ENCODE measurements at places on chromosomes 6 and 20.

GRCh38 chr6:46128476-46128875, 1.3 kb upstream of the ENPP4 start:
- no peak for DNase-seq

- no peak for DNase-seq
These were observed 112.1 kb downstream of the CDC5L start for GRCh38 chr6:44499609-44500008.

GRCh38 chr6:139364302-139364981, 10.0 kb downstream of the CITED2 start:
- peak; percentile 68 for DNase-seq

- DNase-seq = no peak
These were observed 61.7 kb downstream of the GTF2H5 start for GRCh38 chr6:158229823-158230222.

DNA sequence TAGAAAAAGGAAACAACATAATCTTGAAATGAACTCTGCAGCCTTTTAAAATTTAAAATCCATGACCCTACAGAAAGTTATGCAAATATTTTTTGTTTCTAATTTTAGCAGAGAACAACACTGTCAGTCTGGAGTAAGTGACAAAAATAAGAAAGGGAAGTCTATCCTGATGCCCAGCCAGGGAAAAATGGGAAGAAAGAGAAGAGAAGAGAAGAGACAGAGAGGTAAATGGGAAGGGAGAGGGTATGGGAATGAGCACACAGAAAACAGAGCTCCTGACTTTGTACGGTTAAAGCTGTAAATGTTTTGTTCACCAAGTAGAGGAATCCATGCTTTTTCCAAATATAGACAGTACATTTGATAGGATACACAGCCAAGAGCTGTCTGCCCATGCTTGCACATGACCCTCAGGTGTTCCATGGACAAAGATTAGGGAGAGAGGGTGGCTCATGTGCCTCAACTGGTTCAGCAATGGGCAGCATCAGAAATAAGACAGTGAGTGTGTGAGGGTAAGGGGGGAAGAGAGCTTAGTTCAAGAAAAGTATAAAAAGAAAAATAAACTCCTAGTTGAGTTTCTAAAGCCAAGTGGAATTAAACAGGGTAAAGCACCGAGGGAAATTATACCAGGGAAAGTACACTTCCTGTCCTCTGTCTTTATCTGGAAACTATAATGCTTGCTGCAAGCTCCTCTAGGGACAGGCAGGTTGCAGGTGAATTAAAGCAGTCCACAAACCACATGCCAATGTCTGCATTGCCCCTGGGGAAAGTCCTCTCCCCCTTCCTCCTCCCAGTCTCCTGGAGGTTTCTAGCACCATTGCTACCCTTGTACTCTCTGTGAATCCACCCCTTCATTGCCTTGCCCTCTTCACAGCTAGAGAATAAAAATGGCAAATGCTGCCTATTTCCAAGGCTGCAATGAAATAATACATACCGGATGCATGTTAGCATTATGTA, 30.0 kb downstream of the MAP3K5 start:
- no peak for DNase-seq

DNA sequence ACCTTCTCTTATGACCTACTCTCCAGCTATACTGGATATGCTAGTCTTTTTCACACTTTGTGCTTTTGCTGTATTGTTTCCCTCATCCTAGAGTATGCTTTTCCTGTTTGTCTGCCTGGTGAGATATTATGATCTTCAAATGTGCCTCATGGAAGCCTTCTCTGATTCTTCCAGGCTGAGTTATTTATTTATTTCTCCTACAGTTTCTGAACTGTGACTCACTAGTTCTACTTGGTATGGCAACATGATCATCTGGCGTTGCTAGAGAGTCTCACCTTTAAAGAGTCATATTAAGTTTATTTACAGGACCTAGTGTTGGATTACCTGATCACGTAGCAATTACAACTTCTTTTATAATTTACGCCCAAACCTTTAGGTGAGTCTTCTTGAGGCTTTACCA, 81.2 kb upstream of the HDAC2 start:
- DNase-seq = no peak

- no peak for DNase-seq
These were observed 99.9 kb downstream of the CAP2 start for GRCh38 chr6:17493286-17493685.

- no peak for DNase-seq
These were observed 64.6 kb upstream of the PTPN1 start for GRCh38 chr20:50445354-50446151.

GRCh38 chr6:21085643-21086042, 507.9 kb upstream of the SOX4 start:
- no peak for DNase-seq

GRCh38 chr20:13002251-13002650, 6.5 kb upstream of the SPTLC3 start:
- DNase-seq = no peak

GRCh38 chr20:1310506-1311190, 18.3 kb downstream of the SDCBP2 start:
- DNase-seq = no peak

DNA sequence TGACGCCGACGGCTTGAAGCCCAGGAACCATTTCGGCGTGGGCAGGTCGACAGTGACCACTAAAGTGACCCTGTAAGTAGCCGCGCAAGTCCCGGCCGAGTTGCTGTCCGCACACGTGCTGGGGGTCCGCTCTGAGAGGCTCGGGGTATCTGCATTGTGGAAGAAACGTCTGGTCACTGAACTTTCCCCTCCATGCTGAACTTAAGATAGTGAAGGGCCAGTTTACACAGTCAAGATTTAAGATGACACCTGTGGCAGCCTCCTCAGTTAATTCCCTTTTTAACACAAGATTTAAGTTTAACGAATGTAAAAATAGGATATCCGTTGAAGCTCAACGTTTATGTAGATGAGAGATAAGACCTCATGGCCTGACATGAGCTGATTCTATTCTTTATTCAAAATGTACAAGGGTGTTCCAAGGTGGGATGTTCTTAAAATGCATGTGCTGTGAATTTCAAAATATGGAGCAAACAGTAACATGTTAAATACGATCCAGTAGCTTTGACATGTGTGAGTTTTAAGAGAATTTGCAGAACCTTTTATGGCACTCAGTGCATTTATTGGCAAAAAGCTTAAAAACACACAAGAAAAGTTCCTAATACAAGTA, 116.2 kb downstream of the RTN4IP1 start:
- DNase-seq = no peak

DNA sequence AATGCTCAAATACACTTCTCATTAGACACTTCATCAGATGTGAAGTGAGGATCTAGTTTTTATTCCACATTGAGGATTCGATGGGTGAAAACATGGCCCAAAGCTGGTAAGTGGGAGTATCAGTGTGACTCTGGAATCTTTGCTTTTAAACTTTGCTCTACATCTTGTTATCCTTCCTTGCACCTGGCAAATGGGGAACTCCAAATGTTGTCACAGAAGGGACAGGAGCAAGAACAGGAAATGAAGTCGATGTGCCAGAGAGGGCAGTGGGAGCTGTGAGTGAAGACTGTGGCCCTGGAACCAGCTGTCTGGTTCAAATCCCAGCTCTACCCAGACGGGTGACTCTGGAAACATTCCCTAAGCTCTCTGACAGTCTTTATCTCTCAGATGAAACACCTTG, 86.7 kb upstream of the AGPAT4 start:
- no peak for DNase-seq

- DNase-seq = no peak
These were observed 199.3 kb upstream of the SGK1 start for GRCh38 chr6:134517145-134517658.

GRCh38 chr6:43823879-43824702, 54.1 kb downstream of the VEGFA start:
- DNase-seq = no peak

DNA sequence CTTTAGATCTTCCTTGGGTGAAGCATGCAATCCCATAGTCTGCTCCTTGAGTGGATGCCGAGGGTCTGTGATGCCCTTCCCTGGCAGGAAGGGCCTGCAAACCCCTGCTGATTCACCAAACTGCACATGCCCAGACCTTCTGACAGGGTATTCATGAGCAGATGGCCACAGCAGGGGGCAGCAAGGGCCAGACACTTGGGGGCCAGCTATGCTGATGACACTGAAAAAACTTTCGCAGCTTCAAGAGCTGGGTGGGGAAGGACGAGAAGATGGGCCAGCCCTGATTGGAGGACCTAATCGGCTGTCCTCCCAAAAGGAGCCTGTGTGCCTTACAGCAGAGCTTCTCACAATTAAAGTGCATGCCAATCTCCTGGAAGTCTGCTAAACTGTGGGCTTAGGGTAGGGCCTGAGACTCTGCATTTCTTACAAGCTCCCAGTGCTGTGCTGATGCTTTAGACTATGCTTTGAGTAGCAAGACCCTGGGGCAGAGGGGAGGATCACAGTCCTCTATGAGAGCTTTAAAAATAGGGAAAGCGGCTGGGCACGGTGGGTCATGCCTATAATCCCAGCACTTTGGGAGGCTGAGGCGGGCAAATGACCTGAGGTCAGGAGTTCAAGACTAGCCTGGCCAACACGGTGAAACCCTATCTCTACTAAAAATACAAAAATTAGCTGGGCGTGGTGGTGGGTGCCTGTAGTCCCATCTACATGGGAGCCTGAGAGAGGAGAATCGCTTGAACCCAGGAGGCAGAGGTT, 15.2 kb upstream of the GDAP1L1 start:
- DNase-seq = no peak

DNA sequence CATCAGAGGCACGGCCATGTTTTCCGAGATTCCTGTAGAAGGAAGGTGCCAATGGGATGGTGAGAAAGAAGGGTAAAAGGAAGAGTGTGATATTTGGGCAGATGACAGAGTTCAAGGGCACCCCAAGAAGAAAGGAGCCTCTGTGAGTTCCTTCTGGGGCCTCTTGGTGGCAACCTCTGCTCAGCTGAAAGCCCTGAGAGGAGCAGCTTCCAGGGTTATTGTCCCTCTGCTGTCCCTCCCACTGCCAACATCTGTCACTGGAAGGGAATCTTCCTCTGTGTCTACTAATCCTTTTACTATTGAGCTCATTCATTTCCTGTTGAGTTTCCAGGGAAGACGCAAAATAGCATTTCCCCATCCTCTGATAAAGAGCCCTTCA, 40.0 kb upstream of the KCNK16 start:
- no peak for DNase-seq

- no peak for DNase-seq
These were observed 23.9 kb downstream of the C20orf203 start for GRCh38 chr20:32649697-32650400.

GRCh38 chr6:40585651-40586269, 1.4 kb downstream of the LRFN2 start:
- peak; percentile 63 for DNase-seq

DNA sequence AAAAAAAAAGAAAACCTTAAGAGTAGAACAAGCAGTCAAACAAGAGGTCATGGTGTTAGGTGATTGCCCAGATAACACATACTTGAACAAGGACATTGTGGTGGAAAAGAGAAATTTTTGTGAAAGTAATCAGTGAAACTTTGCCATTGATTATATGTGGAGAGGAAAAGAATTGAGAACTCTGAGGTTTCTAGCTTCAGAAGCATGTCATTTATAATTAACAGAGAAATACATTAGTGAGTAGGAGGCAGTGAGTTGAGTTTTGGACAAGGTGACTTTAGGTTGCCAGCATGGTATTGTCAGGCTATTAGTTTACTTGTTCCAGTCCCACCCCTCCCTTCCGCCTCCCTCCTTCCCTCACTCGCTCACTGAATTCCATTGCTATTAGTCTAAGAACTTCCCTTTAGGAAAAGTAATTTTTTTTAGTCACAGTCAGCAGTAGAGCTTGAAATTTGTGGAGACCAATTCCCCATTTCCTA, 17.2 kb downstream of the TAB2 start:
- DNase-seq = no peak

- DNase-seq = no peak
These were observed 10.1 kb upstream of the GMEB2 start for GRCh38 chr20:63636752-63637628.

- DNase-seq = no peak
These were observed 5.7 kb downstream of the ELOVL4 start for GRCh38 chr6:79941489-79942151.

- DNase-seq = no peak
These were observed 23.3 kb upstream of the SNRNP48 start for GRCh38 chr6:7566617-7567173.

DNA sequence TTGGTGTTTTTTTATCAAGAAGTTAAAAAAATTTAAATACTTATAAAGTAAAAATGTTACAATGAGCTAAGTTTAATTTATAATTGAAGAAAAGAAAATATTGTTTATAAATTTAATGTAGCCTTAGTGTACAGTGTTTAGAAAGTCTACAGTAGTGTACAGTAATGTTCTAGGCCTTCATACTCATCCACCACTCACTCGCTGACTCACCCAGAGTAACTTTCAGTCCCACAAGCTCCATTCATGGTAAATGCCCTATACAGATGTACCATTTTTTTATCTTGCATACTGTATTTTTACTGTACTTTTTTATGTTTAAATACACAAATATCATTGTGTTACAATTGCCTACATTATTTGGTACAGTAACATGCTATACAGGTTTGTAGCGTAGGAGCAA, 26.0 kb downstream of the HTR1E start:
- no peak for DNase-seq

- DNase-seq = no peak
These were observed 92.9 kb upstream of the TOX2 start for GRCh38 chr20:43821795-43822194.

DNA sequence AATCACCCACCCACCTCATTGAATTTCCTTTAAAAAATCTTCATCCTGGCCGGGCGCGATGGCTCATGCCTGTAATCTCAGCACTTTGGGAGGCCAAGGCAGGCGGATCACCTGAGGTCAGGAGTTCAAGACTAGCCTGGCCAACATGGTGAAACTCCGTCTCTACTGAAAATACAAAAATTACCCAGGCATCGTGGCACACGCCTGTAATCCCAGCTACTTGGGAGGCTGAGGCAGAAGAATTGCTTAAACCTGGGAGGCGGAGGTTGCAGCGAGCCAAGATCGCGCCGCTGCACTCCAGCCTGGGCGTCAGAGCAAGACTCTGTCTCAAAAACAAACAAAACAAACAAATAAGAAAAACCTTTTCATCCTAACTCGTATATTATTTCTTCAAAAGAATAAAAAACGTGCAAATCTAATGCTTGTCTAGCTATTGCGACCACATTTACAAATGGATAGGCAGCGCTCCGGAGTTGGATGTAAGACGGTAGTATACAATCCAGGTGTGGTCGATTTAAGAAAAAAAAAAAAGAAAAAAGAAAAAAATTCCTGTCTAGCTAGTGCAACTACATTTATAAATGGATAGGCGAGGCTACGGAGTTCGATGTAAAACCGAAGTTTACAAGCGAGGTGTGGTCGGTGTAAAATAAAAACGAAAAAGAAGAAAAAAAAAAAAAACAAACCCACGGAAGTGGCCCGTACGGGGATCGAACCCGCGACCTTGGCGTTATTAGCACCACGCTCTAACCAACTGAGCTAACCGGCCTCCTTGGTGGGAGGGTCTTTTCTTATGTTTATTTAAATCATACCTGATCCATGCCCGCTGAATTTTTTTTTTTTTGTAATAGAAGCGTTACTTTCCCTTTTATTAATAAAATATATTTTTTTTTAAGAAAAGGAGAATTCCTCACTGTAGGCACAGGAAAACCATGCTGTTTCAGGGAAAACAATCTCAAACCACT, 70.7 kb upstream of the PRSS16 start:
- DNase-seq = peak; percentile 60

- no peak for DNase-seq
These were observed 30.4 kb downstream of the SLC2A4RG start for GRCh38 chr20:63769891-63770474.

GRCh38 chr20:36251426-36251825, 15.1 kb downstream of the AAR2 start:
- DNase-seq = no peak

Data from NCI-H2029 treated with DMSO at 0.1 percent for 48 hours (cell line).